ENCODE measurements at places on chromosomes 16 and 17.

DNA sequence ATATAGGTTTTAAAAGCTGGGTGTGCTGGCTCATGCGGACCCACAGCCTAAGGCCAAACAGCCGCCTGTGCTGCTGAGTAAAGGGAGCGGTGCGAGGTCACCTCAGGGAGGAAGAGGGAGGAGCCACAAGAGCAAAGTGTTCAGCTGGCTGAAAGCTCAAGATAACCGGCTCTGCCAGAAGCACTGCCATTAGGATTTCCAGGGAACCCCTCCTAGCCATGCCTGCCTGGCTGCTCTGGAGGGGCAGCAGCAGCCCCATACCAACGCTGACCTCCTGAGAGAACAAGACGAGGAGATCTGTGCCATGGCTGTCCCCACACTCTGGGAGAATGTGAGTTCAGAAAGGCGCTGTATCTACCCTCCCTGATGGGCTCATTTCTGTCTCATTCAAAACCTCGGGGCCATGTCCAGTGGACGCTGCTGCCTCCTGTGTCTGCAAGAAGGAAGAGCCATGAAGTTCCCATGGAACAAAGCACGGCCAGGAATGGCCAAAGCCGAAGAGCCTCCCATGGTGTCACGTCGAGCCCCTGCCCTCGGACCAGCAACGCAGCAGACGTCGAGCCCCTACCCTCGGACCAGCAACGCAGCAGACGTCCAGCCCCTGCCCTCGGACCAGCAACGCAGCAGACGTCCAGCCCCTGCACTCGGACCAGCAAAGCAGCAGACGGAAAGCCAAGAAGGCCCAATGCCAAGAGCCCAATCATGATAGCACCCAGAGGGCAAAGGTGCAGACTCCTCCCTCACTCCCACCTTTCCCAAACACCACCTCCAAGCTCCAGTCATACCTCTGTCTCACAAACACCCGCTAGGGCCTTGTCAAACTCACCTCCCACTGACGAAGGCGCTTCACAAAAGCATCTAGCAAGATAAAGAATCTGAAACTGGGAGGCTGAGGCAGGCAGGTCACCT, 107.0 kb downstream of the ANKRD11 start:
- DNase-seq, result peak; percentile 40

- DNase-seq, result no peak
These were observed 33.7 kb downstream of the USP22 start for GRCh38 chr17:21008992-21009671.

DNA sequence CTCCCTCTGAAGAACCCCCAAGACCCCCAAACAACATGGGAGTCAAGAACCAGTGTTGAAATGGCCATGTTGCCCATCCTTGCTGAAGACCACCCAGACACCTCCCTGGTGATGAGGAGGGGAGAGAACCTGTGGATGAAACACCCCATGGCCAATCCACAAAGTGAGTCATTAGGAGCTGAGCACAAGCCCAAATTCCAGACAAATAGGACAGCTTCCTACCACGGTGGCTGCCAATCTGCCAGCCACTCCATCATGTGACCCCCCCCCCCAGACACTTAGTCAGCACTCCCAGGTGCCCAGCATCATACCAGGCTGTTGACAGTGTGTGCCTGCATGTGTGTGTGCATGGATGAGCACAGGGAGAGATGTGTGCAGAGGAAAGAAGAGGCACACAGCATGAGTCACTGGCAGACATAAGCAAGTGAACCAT, 26.4 kb upstream of the RPL38 start:
- no peak for DNase-seq

DNA sequence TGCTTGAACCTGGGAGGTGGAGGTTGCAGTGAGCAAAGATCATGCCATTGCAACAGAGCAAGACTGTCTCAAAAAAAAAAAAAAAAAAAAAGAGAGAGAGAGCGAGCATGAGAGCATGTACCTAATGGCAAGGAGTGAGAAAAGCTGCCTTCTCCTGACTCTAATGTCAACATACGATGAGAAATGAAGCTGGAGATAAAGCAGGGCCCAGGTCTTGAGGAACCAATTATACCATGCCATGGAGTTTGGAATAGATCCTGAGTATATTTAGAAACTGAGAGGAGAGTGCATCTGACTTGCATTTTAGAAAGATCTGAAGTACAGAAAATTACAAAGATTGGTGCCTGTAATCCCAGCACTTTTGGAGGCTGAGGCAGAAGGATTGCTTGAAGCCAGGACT, 3.8 kb upstream of the MAP2K6 start:
- no peak for DNase-seq

DNA sequence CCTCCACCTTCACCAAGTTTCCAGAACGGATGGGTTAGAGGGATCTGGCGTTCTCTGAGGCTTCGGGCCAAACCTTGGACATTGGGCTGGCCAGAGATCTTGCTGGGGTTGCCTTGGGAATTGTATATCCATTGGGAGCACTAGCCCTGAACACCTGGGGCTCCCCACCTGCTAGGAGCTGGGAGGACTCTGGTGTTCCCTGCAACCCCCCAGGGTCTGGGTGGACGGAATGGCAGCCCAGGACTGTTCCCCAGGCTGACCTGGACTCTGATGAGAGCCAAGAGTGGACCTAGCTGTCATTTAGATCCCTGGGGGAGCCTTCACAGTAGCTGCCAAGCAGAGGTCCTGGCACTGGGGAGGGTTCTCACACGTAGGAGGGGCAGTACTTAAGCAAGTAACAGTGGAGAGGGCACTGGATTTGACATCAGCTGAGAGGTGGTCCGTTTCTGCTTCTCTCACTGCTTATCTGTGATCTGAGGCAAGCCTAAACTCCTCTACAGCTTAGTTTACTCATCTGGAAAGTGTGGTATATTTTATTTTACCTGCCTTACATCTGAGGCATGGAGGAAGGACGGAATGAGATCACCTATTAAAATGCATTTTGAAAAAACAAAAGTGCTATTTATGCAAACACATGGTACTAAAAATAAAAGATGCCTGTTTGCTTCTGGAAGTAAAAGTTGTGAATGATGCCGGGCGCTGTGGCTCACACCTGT, 11.7 kb downstream of the SOCS3 start:
- no peak for DNase-seq

GRCh38 chr16:8845699-8846298, 23.0 kb downstream of the CARHSP1 start:
- no peak for DNase-seq

DNA sequence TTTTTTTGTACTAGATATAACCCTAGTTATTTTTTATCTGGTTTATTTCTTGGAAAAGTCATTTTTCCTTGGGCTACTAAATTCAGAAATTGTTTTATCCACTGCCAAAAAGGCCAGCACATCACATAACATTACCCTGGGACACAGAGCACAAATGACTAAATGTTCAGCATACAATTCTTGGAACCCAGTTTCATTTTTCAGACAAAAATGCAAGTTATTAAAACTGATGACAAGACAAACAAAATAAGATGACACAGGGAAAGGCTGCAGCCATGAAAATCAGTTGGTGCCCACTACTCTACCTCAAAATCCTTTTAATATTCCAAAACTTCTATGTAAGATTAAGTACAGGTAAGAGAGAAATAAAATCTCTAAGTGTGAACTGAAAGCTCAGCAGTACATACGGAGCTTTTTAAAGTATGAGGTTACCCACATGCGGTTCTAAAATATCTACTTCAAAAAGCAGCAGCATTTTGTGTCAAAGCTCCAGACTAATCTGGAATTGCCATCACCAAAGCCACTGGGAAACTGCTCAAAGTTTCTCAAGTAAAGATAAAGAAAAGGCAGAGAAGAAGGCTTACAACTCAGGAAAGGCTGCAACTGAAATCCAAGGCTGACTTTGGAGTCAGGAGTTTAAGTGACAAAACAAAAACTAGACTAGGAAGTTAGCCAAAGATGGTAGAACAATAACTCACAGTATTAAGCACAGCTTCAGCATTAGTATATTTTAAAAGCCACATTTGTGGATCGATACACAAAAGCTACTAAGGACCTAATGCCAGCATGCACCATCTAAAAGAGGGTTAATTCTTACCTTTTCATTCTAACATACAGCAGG, 41.4 kb downstream of the AP1G1 start:
- DNase-seq, result no peak
